CD4-positive, alpha-beta T cell (primary cell): ENCODE measurements at places on chromosomes 7 and 10.

DNA sequence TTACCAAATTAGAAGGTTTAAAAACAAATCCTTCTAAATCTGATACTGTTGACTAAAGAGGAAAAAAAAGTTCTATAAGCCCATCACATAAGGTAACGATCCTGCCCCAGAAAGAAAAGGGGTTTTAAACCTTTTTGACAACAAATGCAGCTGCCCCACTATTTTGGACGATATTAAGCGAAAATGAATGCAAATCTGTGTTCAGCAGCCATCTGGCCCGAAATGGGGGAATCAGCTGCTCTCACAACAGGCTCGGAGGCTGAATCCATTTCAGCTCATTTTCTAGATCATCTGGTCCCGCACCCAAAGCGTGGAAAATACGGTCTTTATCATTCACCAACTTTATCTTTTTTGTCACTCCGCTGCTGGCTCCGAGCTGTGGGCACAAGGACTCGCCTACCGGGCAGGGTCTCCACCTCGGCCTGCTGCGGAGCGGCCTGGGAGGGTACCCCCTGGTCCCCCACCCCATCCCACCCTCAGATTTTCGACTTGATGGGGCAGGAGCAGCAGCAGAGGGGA is 2.4 kb upstream of the EBF3 start:
- DNase-seq, result no peak

GRCh38 chr10:113666682-113667252 is 2.9 kb upstream of the NRAP start:
- DNase-seq, result no peak

DNA sequence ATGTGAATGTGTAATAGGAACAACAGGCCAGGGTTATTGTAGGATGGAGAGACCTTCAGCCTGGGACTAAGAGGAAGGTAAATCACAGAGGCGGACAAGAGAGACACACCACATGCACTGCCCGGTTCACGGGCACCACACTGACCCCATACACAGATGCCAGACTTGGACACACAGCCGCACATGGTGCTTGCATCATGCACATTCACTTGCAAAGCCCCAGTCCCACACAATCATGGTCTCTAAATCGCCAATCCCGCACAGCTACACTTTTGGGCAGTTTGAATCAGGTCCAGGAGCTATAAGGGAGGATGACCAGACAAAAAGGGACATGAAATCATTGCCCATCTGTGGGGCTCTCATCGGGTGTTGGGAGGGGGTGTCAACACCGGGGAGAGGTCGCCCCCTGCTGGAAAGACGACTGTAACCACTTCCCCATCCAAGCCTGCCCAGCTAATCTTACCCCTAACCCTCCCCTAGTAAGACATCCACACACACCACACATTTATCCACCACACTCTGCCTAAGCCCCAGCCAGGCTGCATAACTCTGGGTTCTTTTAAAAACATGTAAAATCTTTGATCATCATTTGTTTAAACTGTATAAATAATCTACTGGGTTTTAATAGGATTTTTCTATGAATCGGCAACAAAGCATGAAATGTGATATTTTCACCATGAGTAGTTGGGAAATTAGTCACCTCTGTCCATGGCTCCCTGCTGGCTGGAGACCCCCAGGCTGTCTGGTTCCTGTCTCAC is 40.5 kb upstream of the SLF2 start:
- DNase-seq, result peak; percentile 29

DNA sequence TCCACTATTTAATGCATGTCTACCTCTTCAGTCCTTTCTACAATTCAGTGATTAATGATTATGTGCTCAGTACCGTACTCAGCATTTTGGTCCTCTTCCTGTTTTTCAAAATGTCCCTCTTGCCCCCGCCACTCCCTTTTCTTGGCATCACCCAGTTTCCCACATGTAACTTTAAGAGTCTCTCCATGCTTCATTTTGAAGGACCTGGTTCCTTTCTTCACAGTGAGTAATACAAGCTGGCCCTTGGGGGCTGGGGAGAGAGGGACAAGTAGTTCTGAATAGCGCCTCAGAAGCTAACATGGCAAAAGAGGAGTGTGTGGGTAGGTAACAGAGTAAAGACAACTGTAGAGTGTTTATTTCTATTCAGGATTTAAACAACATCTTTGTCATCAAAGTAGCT is 34.6 kb upstream of the SLIT1 start:
- DNase-seq, result no peak

DNA sequence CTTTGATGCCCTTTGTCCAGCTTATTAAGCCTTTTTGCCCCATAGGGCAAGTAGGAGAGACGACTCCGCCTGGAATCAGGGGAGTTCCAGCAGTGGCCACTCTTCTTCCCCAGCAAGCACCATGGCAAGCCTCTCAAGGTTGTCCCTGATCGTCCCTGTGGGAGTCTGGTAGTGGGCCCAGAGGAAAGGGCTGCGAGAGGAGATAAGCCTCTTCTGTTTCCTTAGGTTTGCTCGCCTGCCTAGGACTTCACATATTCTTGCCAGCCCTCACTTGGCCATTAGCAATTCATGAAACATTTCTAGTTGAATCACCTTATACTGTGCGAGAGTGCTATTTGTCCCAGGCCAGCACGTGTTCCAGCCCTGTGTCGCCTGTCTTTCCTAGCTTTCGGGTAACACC is 47.8 kb upstream of the CPN1 start:
- no peak for DNase-seq

DNA sequence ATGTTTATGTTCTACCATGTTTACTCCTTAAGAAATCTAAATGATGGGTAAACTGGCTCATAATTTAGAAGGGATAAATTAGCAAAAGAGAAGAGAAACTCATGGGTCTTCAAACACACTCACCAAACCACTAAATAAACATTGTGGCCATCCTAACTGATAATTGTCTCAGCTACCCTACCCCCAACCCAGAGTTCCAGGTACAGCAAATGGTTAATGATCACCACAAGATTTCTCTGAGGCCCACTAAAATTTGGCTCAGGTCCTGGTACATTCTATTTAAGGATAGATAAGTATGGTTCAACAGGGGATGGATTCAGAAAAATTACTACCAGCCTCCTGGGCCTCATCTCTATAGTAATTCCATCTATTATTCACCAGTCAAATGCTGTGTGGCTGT is 21.4 kb downstream of the SLC25A13 start:
- DNase-seq, result no peak

DNA sequence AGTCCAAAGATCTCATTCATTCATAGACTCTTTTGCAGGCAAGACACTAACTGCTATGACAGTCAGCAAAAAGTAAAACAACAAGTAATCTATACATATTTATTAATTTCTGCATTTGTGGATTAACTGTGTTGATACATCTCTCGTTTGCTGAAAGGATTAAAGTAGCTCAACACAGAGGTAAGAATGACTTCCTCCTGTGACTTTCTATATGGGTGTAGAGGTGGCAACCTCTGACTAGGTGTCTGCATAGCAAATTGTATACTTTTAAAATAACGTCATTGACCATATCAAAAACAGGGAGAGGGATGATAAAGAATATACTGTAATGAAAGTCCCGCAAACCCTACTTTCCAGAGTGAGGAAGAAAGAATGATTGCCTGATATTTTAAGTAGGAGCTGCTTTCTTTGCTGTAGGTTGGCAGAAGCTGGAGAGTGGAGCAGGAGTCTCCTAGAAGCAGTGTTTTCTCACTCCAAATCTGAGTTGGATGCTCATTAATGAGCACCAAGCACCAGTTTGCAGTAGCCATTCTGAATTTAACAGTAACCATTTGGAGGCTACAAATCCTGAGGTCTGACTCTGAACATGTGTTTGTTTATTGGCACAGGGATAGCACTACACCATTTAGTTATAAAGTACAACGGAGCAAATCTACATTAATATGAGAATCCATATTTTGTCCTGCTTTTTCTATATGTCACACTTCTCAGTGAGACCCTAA is 9.2 kb upstream of the LRRN3 start:
- DNase-seq, result no peak

DNA sequence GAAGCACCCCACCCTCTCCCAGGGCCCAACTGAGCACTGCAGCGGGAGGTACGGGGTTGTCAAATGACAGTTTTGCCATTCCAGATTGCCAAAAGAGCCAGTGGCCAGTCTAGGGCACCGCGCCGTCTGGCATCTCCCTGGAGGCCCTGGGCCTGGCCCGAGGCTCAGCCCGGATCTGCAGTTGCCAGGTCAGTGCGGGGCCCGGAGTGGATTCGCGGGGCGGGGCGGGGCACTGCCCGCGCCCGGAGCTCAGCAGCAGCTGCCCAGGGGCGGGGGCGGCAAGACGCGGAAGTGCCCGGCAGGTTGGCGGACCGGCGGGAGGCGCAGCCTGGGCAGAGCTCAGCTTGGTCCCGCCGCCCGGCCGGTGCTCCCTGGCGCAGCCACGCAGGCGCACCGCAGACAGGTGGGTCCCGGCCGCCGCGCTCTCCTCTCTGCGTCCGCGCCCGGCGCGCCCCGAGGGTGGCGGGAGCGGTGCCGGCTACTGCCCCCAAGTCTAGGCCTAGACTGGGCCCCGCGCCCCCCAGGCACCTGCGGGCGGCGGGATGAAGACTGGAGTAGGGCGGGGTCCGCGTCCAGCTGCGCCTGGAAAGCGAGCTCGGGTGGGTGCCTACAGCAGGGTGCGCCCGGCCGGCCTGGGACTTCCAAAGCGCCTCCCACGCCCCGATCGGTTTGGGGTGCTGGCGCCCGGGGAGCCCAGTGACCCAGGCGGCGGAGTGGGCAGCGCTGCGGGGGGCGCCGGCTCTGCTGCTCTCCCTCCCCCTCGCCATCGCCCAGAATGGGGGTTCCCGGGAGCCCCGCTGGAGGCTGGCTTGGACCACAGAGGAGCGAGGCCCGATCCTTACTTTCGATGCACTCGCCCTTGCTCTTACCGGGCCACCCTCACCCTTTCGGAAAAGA is at the start of gene IRF5:
Gene IRF5, plus strand, starts transcription at position 281 of the 897 bp plus-strand sequence. CDS start 4,155 bp downstream, outside the sequence.
- DNase-seq, result no peak

DNA sequence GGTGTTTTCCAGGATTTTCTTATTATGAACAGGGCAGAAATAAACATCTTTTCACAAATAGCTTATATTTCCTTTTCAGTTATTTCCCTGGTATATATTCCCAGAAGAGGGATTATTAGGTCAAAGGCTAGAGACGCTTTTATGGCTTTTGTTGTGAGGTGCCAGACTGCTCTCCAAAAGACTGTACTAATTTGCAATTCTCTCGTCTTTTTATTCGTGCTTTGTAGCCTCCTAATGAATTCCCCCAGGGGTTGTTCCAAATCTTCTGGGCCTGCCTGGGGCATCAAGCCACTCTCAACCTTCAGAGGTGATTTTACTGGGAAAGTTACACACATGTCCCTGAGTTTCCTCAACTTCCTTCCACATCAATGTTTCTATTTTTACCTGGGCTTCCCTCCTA is 34.0 kb upstream of the R3HCC1L start:
- DNase-seq, result no peak

GRCh38 chr10:49735848-49736563 is 26.1 kb downstream of the OGDHL start:
- no peak for DNase-seq

- DNase-seq, result no peak
Observed at GRCh38 chr10:80700252-80700651, 162.6 kb downstream of the SH2D4B start.

DNA sequence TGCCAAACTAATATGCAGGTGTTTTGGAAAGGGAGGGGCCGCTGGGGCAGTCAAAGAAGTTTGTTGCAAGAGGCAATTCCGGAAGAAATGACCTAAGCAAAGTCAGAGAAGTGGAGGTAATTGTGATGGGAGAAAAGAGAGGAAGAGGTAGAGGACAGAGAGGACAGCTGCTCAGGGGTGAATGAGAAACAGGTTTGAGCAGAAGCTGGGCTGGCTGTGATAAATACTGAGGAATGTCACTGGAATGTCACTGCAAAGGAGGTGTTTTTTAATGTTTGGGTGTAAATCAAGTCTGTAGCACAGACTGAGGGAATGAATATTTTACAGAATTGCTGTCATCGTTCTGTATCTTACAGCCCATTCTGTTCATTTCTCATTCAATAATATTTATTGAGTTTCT is 207.2 kb downstream of the DPP6 start:
- DNase-seq, result no peak

DNA sequence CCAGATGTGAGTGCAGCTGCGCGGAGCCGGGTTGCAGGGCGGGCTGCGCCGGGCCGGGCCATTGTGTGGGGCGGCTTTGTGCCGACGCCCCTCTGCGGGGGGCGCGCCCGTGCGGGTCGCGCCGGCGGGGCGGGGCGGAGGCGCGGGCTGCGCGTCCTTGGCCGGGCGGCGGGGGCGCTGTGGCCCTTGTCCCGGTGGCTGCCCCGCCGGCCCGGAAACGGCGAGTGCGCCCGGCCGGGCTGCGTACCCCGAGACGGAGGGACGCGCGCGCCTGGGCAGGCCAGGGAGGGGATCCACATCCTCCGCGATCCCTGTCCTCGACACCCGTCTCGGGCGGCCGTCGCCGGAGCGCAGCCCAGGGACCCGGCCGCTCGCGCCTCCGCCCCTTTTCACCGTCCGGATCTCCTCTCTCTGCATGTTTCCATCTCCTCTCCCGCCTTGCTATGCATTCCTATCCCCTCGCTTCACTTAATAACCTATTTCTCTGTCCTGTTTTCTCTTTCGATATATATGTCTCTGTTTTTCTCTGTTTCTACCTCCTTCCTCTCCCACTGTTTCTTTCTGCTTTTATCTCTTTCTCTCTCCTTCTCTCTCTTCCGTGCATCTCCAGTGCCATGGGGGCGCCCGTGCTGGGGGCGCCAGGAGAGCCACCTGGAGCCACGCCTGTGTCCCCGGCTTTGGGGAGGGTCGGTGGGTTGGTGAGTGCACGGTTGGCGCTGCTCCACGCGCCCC is 765 bp downstream of the PFKFB3 start:
- peak; percentile 37 for DNase-seq

DNA sequence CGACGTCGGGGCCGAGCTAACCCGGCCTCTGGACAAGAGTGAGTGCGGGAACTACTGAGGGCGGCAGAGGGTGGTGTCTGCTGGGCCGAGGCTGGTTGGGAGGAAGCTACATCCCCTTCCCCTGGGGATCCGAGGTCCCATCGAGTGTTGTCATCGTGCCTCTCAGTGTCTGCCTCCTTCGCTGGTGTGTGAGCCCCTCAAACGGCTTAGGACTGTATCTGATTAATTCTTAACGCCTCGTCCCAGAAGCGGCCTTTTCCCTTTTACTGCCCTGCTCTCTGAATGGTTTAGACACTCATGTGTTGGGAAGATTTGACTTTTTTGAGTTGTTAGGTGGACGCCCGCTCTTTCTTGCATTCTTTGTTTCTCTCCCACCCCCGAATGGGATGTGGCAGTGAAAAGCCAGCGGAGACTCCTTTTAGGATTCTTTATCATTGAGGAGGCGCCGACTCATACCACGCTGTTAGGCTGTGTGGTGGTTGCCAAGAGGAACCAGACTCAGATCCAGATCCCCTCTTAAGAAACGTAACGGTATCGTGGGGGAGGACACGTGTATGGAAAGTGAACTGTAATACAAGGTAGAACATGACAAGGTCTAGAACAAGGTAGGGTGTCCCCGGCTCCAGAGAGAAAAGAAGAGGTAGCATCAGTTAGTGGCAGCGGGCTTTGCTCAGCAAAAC is 631 bp downstream of the SUPV3L1 start:
- no peak for DNase-seq

GRCh38 chr7:150753239-150753638 is 16.0 kb downstream of the GIMAP5 start:
- no peak for DNase-seq

GRCh38 chr7:2100278-2101208 is 132.2 kb downstream of the MAD1L1 start:
- no peak for DNase-seq

- no peak for DNase-seq
Observed at GRCh38 chr10:48187713-48188485, 86.6 kb downstream of the FRMPD2 start.
